ENCODE measurements at places on chromosomes 13 and 19.

DNA sequence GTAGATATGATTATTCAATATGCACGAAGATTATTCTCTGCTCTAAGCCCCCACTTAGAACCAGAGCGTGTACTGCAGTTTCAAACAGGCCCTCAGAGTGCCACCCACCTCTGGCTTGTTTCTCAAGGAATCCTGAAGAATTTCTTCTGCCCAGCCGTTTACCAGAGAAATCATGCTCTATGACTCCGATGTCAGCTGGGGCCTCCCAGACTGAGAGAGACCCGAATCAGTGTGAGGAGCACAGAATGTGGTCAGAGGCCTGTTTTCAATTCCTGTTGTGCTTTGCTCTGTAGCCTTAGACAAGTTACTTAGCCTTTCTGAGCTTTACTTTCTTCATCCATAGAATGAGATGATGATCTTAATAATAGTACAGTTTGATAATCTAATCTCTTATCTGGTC is 5.5 kb downstream of the PNMA8C start:
- no peak for DNase-seq

DNA sequence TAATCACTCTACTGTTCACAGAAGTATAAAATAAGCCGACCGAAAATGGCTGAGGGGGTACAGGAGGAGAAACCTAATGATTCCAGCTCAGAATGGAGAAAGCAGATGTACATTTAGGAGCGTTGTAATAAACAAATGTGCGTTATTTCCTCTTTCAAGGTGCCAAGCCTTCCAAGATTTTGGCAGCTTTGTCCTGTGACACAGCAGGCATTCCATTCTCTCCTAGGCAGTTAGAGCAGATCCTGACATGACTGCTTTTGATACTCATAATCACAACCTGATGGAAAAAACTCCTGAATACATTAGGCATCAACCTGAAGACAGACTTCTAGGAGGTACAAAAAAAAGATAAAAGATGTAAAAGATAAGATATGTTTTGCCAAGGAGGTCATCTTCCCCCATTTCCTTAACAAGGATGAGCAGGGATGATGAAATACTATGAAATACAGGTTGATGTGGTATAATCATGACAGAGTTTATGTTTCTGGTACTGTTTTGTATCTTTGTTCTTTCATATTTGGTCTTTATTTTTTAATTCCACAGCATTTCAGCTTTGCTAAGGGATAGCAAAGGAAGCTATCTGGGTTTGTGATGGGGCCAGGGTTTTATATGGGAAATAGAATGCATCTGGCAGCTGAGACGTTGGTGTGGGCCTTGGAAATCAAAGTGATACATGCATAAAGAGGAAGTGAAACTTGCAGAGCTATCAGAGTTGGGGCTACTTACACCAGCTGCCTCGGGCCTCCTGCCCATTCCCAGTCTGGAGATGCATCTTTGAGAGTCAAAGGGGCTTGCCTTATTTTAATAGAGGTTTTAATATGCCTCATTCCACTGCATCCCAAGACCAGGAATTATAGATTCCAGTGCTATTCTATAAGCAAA is 222.5 kb downstream of the OXGR1 start:
- no peak for DNase-seq

GRCh38 chr19:52492994-52493470 is 34.4 kb upstream of the ZNF808 start:
- DNase-seq = no peak

DNA sequence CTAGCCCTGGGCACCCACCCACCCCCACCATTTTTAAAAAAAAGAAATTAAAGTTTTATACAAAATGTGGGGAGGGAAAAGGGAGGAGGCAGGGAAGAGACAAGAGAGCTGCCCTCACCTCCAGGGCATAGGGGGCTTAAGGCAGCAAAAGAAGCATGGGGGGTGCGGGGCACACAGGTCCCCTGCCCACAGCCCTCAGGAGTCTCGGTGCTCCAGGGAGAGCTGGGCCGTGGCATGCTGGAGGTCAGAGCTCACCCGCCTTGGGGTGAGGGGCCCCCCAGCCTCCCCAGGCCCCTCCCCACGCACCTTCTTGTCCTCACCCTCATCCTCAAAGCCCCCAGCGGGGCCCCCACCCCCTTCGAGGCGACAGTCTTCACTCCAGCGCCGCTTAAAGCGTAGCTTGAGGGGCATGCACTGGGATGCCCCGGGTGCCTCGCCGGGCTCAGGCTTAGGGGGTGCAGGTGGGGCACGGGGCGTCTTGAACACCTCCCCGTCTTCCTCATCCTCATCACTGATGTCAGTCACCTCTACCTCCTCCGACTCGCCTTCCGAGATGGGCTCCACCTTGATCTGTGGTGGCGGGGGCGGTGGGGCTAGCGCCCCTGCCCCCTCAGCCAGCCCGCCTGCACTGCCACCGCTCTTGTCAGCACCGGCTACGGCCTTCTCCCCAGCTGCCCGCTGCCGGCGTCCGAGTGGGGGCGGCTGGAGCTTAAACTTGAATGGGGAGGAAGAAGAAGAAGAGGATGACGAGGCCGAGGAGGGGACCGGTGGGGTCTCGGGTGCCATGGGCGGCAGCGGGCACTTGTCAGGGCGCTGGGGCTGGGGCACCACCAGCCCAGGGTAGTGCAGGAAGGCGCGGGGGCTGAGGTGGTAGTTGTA is 6.1 kb upstream of the GSK3A start:
- DNase-seq = no peak

GRCh38 chr13:65623148-65623547 is 1607.0 kb downstream of the PCDH9 start:
- DNase-seq = no peak

- DNase-seq = no peak
Measured at GRCh38 chr13:35598790-35599369, 122.4 kb upstream of the MAB21L1 start.

- no peak for DNase-seq
Measured at GRCh38 chr19:17320435-17320834, 11.1 kb downstream of the DDA1 start.

DNA sequence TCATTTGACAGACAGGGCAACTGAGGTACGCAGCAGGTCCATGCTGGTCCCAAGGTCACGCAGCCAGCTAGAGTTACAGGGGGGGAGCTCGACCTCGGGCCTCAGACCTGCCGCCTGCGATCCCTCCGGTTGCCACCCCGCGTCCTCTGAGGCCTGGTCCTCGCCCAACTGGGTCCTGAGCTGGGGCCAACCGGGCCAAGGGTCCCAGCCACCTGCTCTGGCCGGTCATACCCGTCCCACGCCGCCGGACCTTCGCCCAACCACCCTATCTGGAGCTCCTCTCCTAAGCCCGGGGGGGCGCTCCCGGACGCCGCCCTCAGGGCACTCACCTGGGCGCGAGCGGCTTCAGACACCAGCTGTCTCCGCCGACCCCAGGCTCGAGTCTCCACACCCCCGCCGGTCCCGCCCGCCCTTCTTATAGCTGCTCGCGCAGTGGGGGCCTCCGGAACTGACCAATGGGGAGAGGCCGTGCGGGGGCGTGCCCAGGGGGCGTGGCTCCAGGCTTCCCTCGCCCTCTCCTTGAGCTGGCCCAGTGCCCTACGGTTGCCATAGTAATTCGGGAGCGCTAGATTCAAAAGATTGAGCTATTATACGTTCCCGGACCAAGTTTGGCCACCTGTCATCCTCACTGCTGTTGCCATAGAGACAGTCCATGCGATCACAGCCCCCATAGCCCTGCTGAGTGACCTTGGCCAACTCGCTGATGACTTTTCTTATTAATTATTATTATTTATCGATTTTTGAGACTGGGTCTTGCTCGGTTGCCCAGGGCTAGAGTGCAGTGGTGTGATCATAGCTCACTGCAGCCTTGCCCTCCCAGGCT is at the start of gene PLIN5:
PLIN5 (minus strand) TSS at position 389 of the 823 bp plus-strand sequence. CDS start 1,150 bp downstream, outside the sequence.
- no peak for DNase-seq
